ENCODE measurements at places on chromosomes 16 and 17. TPM values are rescaled to one million over a fixed set of nuclear protein-coding genes. Genes with fewer than 3 reads are reported as not detected.

Gene KRT40
- not detected for total RNA-seq

Gene ALOXE3
- total RNA-seq = not detected

Gene FAM117A
- 18.4 TPM for total RNA-seq

Gene GUCY2D
- 0.23 TPM for total RNA-seq

Gene ATP2A1
- 0.75 TPM for total RNA-seq

Gene TP53TG3F
- not detected for total RNA-seq

Gene MYO15B
- 75.8 TPM for total RNA-seq

Gene KRTAP3-2
- total RNA-seq = not detected

Gene CDH15
- total RNA-seq = 0.11 TPM

Gene PIPOX
- 1.4 TPM for total RNA-seq
